ENCODE measurements at places on chromosomes 2 and 18.

- DNase-seq, result no peak
Observed at GRCh38 chr2:241048149-241048948, 49.9 kb downstream of the SNED1 start.

- no peak for DNase-seq
Observed at GRCh38 chr18:79687806-79688205, 8.2 kb downstream of the CTDP1 start.

- no peak for DNase-seq
Observed at GRCh38 chr18:75249672-75250470, 39.3 kb downstream of the TSHZ1 start.

GRCh38 chr2:177252808-177253531 is 11.6 kb downstream of the NFE2L2 start:
- DNase-seq, result no peak

GRCh38 chr2:10658914-10659257 is 30.9 kb downstream of the NOL10 start:
- DNase-seq, result no peak

GRCh38 chr2:205747829-205748386 is 65.6 kb downstream of the NRP2 start:
- DNase-seq, result no peak
